G401 (cell line): ENCODE measurements at places on chromosomes 7 and 10. TPM values are rescaled to one million over a fixed set of nuclear protein-coding genes. Genes with fewer than 3 reads are reported as not detected.

DNA sequence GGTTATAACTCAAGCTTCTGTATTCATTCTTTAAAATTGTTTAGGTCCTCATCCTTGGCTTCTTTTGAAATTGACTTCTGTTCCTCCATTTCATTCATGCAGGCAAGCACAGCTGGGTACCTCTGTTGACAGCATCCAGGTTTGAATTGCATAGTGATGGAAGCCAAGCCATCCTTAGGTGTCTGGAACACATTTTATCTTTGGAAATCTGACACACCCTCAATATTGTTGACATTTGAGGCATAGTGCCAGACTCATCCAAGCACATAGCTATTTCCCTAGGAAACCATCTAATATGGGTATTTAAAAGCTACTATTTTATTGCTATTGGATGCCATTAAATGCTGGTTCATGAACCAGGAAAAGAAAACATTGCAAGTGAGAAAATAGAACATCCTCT lies 142.1 kb upstream of the PTPRZ1 start:
- DNase-seq = no peak

GRCh38 chr7:44965937-44966730 lies 12.7 kb downstream of the MYO1G start:
- no peak for DNase-seq

DNA sequence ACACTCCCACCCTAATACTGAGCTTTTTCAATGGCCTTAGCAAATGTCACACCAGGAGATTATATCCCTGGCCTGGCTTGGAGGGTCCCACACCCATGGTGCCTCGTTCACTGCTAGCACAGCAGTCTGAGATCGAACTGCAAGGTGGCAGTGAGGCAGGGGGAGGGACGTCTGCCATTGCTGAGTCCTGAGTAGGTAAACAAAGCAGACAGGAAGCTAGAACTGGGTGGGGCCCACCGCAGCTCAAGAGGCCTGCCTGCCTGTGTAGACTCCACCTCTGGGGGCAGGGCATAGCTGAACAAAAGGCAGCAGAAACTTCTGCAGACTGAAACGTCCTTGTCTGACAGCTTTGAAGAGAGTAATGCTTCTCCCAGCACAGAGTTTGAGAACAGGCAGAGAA lies 338.9 kb upstream of the MBL2 start:
- no peak for DNase-seq

DNA sequence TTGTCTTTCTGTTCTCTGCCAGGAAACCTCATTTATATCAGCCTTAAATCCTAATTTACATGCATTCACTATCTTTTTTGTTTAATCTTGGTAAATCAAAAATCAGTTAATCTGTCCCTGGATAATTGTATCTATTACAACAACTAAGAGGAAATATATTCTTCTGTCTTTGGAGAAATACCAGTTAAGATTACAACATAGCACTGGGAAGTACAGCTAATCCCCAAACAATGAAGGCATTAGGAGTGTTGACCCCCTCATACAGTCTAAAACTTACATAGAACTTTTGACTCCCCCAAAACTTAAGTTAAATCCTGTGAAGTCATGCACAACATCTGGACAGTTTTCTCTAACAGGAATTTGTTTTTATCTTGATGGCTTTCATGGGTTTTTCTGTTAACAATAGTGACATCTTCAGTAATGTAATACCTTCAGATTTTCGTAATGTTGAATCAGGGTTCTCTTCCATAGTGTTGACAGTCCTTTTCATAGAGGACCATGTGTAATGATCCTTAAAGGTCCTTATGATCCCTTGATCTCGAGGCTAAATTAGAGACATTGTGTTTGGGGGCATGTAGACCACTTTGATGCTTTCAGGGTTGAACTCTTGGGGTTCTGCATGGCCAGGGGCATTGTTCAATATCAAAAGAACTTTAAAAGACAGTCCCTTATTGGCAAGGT lies 24.1 kb upstream of the ABCC2 start:
- DNase-seq = no peak

DNA sequence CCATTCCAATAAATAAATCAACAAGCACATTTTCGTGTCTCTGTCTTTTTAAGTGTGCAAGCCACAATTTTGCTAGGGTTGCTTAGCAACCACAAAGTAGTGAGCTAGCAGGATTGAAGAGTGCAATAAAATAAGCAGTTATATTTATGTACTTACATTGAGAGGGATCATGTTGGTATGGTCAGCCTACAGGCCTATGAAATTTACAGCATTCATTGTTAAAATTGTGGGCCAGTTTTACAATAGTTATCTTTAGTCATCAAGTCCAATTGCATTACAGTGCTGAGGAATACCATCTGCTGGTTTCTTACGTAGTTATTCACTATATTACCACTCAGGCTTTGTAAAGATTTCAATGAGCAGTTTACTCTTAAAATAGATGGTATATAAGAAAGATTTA lies 192.5 kb upstream of the POT1 start:
- no peak for DNase-seq

Gene NET1
- total RNA-seq = 32.5 and 42.2 TPM in 2 replicates

Gene LRRD1
- 0.03 TPM in 1 of 2 replicates, not detected in the other for total RNA-seq

Gene TNS3
- total RNA-seq = 35.4 and 37.3 TPM in 2 replicates
